ENCODE measurements at places on chromosomes 7 and 10.

GRCh38 chr7:17623546-17624185, 316.6 kb downstream of the SNX13 start:
- no peak for DNase-seq

GRCh38 chr7:99562832-99563231, 4.4 kb downstream of the ZNF655 start:
- DNase-seq: no peak

- DNase-seq: peak; percentile 96
Observed at GRCh38 chr10:110226543-110226925, 19.1 kb downstream of the MXI1 start.

- no peak for DNase-seq
Observed at GRCh38 chr7:140898786-140899536, 25.8 kb downstream of the BRAF start.

- peak; percentile 74 for DNase-seq
Observed at GRCh38 chr10:47024399-47025252, 113.4 kb downstream of the PTPN20 start.

Data from femur (tissue), 1 donor.